Activated CD4-positive, alpha-beta T cell treated with anti-CD3 and anti-CD28 coated beads for 36 hours (primary cell): ENCODE measurements at places on chromosomes 5 and 9. TPM values are rescaled to one million over a fixed set of nuclear protein-coding genes. Genes with fewer than 3 reads are reported as not detected.

Gene SMIM3
- 16.8 TPM for total RNA-seq

Gene ADAMTS13
- total RNA-seq, result 1.7 TPM

Gene PAXX
- total RNA-seq, result 67.1 TPM

Gene STC2
- total RNA-seq, result 31.5 TPM

Gene ALDH1A1
- not detected for total RNA-seq

Gene C5
- 2.4 TPM for total RNA-seq

Gene ADAMTS16
- total RNA-seq, result not detected

Gene TAS2R1
- not detected for total RNA-seq

Gene NDUFS4
- 52.2 TPM for total RNA-seq

Gene CARTPT
- not detected for total RNA-seq

Gene PLAC8L1
- total RNA-seq, result 0.30 TPM

Gene FOXB2
- not detected for total RNA-seq

Gene TMEM252
- not detected for total RNA-seq

Gene SPATA24
- 5.9 TPM for total RNA-seq

Gene HMMR
- 94.1 TPM for total RNA-seq

Gene COL23A1
- total RNA-seq, result not detected

Gene UGT3A2
- total RNA-seq, result not detected

Gene SLC6A18
- not detected for total RNA-seq
